ENCODE measurements at places on chromosomes 3 and 15.

GRCh38 chr3:192887047-192887446 lies 30.6 kb downstream of the MB21D2 start:
- DNase-seq: no peak

DNA sequence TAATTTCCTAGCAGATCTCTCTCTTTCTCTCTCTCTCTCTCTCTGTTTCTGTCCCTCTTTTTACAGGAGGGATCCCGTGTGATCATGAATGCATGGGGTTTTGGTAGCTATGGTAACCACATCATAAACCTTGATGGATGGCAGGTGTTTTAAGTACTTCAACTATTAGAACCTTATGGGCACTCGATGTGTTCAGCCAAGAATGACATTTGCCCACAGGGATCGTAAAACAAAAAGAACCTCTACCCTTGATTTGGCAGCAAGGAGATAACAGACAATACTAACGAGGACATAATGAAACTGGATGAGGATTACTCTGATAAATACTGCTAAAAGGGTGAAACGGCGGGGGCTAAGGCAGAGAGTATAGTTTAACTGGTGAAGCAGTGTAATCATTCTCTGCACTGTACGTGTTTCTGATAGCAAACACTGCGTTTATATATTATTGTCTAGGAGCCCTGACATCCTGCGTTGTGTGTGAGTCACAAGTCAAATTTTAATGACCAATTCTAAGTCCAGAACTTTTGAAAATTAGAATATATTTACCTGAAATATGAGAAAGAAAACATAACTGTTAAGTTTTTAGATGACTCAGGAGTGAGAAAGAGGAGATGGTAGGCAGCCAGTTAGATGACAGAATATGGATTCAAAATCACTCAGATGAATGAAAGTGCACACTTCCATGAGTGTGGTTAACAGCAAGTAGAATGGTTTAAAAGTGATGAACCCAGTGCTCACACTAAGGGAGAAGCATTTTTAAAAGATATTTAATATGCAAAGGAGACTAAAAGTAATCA lies 80.3 kb downstream of the OTOL1 start:
- no peak for DNase-seq

GRCh38 chr15:99110581-99111320 lies 5.9 kb downstream of the SYNM start:
- DNase-seq: no peak

DNA sequence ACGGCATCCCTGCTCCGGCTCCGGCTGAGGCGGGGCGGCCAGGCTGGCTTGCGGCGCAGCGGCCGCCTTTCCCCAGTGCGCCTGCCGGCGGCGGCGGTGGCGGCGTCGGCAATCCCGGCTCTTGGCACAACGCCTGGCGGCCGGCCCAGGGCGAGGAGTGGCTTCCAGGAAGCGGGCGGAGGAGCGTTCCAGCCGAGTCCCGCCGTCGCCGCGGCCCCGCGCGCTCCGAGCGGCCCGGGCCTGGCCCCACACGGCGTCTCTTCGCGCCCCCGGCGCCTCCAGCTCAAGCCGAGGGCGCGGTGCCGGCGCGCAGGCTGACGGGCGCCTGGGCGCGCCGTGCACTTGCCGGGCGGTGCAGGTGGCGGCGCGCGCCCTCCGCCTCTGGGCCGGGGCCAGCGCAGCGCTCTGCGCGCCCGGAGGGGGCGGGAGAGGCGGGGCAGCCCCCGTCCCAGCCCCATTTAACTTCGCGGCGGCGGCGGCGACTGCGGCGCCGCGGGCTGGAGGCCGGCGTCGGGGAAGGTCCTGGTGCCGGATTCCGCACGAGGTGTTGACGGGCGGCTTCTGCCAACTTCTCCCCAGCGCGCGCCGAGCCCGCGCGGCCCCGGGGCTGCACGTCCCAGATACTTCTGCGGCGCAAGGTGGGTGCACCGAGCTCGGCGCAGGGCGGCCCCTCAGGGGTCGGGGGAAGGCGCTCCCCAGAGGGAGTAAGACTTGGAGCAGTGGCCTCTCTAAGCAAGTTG lies at the start of gene ADAMTSL3:
Gene ADAMTSL3 (plus strand): TSS at position 485 of the 740 bp plus-strand sequence. CDS start 1,639 bp downstream, outside the sequence.
- no peak for DNase-seq

GRCh38 chr15:57545995-57546394 lies 45.7 kb upstream of the MYZAP start:
- DNase-seq: no peak

DNA sequence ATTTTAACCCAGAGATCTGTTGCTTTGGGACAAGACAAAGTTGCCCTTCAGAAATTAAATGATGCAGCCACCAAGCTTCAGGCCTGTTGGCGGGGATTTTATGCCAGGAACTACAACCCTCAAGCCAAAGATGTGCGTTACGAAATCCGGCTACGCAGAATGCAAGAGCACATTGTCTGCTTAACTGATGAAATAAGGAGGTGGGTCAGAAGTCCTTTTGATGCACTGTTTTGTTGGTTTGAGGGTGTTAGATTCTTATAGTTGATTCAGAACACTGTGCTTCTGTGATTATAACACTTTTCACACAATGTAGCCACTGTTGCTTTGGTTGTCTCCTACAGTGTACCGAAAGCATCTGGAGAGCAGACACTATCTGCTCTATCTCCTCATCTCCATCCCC lies 20.8 kb upstream of the NXPE3 start:
- no peak for DNase-seq

DNA sequence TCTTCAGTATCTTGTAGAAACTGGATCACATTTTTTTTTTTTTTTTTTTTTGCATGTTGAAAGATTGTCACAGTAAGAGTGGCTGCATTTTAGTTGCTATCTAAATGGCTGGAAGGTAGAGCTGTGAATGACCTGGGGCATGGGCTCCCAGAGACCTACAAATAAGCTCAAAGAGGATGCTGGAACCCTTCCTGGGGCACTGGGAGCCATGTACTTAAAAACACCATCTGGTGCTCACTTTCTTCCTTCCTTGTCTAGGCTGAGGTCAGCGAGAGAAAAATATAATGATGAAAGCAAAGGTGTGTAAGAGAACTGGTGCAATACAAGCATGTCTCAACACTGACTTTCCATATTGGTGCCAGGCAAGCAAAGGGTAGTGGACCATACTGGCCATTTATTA lies 323.9 kb downstream of the SV2B start:
- DNase-seq: no peak

DNA sequence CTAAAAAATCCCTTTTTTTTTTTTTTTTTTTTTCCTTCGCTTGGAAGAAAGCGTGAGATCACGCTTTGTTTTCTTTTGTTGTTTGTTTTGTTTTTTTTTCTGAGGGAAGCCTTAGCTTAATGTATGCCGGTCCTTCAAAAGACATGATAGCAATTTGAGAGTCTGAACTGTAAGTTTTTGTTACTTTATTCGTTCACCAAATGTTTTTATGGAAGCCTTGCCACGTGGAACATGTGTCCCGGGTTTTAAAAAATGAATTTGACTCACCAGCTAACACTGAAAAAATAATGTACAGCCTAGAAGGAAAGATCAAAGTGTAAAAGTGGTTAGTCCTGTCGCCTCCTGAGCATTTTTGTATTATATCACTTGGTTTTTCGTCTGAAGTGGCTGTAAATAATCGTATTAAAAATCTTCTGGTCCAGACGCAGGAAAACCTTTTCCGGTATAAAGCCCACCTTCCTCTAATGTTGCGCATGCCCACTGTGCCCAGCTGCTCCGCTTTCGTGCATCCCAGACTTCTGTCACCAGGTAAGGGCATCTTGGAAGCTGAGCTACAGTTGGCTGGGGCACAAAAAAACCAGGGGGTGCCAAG lies 795 bp upstream of the MYNN start:
- no peak for DNase-seq

DNA sequence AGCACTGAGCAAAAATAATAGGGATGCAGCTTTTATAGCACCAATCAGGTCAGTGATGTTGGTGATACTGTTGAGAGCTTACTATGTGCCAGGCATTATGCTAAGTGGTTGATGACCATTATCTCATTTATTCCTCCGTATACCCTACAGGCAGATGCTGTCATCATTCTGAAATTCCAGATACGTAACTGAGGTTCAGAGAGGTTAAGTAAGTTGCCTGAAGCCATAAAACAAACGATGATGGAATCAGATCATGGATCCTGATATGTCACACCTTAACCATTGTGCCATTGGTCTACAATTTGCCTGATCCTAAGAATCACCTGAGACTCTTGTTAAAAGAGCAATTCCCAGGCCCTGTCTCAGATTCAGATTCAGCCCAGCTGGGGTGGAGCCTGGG lies 49.5 kb downstream of the ST6GAL1 start:
- no peak for DNase-seq

GRCh38 chr15:74497584-74497983 lies 36.6 kb upstream of the UBL7 start:
- no peak for DNase-seq

DNA sequence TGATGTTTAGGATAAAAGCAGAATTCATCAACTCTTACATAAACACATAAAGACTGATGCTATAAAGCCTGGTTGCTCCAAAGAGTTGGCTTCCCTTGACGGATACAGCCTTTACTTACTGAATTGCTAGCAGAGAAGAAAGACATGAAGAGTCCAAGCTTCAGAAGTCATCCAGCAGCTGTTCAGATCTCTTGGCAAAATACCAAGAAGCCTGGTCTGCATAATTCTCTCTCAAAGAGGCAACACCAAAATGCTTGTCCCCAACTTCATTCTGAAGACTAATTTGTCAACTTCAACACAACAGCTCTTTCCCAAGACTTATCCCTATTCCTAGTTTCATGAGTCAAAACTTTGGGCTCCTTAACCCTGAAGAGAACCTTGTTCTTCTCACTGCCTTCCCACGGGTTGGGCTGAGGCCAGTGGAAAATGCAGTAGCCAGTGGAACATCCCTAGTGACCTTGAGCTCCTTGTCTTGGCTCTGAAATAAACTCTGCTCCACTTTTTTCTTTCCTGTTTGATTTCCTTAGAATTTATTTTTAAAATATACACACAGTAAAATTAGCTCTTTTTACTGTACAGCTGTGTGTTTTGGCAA lies 119.2 kb upstream of the THBS1 start:
- DNase-seq: no peak

GRCh38 chr3:59069838-59070237 lies 20.0 kb upstream of the CFAP20DC start:
- DNase-seq: no peak

GRCh38 chr3:186844908-186845307 lies 2.4 kb downstream of the ADIPOQ start:
- DNase-seq: no peak

- no peak for DNase-seq
Measured at GRCh38 chr3:158098309-158098639, 7.9 kb downstream of the SHOX2 start.

GRCh38 chr3:41893977-41894376 lies 67.9 kb downstream of the ULK4 start:
- DNase-seq: no peak

DNA sequence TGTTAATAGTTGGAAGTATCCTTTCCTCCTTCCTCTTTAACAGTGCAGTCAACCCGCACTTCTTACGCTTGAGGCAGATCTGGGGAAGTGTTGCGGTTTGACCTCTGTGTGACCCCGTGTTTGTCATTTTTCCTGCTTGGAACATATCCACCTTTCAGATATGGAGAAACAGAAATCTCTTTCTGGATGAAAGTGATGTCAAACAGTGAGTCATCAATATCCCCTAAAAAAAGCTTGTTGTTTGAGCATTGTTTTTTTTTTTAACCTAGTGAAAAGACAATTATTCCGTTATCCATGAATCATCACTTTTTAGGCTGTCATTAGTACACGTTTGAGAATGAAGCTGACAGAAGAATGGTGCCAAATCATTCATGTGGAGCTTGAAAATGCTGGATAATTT lies 293.7 kb downstream of the ARPP21 start:
- DNase-seq: no peak

DNA sequence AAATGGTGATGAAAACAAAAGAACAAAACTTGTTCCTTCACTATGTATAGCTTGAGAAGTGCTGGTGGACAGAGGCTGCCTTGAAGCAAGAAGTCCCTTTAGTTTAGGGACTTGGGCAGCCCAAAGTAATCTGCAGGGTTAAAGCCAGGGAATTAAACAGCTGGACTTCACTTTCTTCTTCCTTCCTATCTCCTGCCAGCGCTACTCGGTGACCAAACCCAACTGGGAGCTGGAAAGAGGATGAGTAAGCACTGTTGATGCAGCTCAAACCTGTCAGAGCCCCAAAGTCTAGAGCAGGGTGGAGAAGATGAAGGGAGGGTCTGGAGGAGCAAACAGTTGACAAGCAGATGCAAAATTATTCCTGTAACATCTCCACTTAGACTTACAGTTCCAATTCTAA lies 73.1 kb upstream of the FBN1 start:
- DNase-seq: no peak

All from stimulated activated CD4-positive, alpha-beta T cell treated with anti-CD3 and anti-CD28 coated beads, Interleukin-1b, Interleukin-23, amount 100 ng/mL, for 1 hour (primary cell).